ENCODE measurements at places on chromosomes 5 and 9.

DNA sequence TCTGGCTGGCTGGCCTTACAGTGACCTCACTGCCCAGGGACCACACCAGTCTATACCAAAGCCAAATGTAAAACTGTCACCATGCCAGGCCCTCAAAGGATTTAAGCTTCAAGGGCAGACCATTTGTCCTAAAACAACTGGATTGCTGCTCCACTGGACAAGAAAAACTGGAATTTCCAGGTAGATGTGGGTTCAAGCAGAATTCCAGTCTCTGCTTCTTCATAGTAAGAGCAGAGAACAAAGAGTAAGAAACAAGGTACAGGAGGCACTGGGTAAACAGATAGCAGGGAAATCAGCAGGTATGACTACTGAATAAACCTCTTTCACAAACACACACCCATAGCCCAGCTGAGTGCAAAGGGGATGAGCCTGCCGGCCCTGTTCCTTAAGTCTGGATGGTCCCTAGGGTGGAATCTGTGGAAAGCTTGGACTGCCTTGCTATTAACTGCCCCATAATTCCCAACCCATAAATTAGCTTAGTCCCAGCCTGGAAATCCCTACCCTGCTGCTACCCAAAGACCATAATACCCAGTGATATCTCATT is 5.5 kb downstream of the B4GALT1 start:
- peak; percentile 8 for DNase-seq

GRCh38 chr9:4828761-4829160 is 36.0 kb downstream of the RCL1 start:
- no peak for DNase-seq

GRCh38 chr9:92666236-92666635 is 3.7 kb downstream of the IPPK start:
- DNase-seq = no peak

DNA sequence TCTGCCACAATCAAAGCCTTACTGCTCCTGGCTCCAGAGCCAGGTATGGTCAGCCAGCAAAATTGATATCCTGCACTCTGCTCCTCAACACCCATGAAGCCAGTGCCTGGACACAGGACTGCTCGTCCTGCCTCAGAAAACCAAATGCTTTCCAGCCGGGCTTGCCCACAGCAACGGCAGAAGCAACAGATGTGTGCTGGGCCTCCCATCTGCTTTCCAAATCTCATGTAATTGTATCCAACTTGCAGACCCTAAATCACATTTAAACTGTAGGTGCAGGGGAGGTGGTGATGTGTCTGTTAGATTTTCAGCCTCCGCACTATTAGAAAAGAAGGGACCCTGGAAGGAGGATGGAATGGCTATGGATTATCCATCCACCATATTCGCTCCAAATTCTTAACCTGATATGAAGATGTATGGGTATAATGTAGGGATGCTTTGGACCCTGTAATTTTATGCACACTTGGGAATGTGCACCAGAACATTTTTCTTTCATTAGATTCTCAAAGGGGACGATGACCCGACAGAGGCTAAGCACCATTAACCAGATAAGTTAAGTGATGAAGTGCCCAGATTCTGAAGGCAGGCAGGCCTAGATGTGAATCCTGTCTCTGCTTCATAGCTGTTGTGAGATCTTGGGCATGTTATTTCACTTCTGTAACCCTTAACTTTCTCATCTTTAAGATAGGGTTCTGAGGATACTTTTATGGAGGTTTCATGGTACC is 58.2 kb downstream of the EXOSC2 start:
- DNase-seq = no peak

DNA sequence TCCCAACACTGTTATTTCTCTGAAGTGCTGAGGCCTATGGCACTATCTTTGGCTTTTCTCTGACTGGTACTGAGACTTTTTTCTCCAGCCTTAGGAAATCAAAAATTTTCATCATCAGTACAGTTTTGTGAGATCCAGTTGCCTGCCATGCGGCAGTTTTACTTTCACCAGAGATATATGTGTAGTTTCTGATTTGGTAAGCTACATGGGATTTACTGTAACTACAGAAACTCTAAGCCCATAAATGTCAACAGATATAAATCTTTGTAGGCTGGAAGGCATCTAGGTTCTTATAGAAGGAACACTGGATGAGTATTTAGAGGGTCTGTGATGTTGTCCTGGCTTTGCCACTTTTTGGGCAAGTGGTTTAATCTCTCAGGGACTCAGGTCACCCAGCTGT is 69.0 kb downstream of the DOCK2 start:
- no peak for DNase-seq
